Activated CD4-positive, alpha-beta memory T cell treated with anti-CD3 and anti-CD28 coated beads for 36 hours (primary cell): ENCODE measurements at places on chromosomes 11 and 22. TPM values are rescaled to one million over a fixed set of nuclear protein-coding genes. Genes with fewer than 3 reads are reported as not detected.

The HBB gene
- total RNA-seq, result not detected

The ANKK1 gene
- total RNA-seq, result 0.15 TPM

The ZFPL1 gene
- total RNA-seq, result 31.3 TPM

The OR8D4 gene
- not detected for total RNA-seq

The MUC5B gene
- total RNA-seq, result not detected

The POTEH gene
- total RNA-seq, result not detected

The RHOD gene
- 0.57 TPM for total RNA-seq

The TENM4 gene
- not detected for total RNA-seq

The BLID gene
- not detected for total RNA-seq

The ASCL2 gene
- 2.0 TPM for total RNA-seq

The BRD1 gene
- total RNA-seq, result 30.2 TPM

- no peak overlapping the region for H3K27ac ChIP-seq
- H3K27me3 ChIP-seq, result peaks cover 39% of the 10 kb centered on the region
- H3K4me1 ChIP-seq, result peaks cover 30% of the 10 kb centered on the region
- no peaks in the 10 kb centered on the region for H3K36me3 ChIP-seq
- no peak for DNase-seq
- H3K4me3 ChIP-seq, result no peak overlapping the region
These were observed 1.7 kb downstream of the RASL10A start for GRCh38 chr22:29313576-29314466.

- peaks cover 48% of the 10 kb centered on the region for H3K4me1 ChIP-seq
- DNase-seq, result peak; percentile 36
- H3K36me3 ChIP-seq, result peaks cover 50% of the 10 kb centered on the region
- peak overlapping the region; percentile 98 for H3K27ac ChIP-seq
- H3K4me3 ChIP-seq, result peak overlapping the region; percentile 82
These were observed 553 bp downstream of the CD3D start for GRCh38 chr11:118341815-118342489.

DNA sequence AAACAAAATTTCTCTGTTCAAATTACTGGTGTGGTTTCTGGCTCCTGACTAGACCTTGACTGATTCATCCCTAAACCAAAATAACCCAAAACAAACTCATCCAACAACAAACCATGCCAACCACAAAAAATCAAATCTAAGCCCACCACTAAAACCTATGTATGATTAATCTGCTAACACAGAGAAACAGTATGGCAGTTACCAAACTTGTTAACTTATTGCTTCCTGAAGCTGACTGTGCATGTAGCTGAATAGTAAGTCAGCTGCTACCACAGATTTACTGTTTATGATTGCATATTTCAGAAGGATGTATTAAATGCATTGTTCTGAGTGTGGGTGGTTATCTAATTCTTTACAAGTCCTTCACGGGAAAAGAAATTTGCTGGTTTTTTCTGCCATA, 231.1 kb downstream of the SWAP70 start:
- no peak overlapping the region for H3K4me3 ChIP-seq
- no peak for DNase-seq
- no peaks in the 10 kb centered on the region for H3K27me3 ChIP-seq
- peaks cover 10% of the 10 kb centered on the region for H3K36me3 ChIP-seq
- no peak overlapping the region for H3K27ac ChIP-seq
- H3K4me1 ChIP-seq, result no peaks in the 10 kb centered on the region

DNA sequence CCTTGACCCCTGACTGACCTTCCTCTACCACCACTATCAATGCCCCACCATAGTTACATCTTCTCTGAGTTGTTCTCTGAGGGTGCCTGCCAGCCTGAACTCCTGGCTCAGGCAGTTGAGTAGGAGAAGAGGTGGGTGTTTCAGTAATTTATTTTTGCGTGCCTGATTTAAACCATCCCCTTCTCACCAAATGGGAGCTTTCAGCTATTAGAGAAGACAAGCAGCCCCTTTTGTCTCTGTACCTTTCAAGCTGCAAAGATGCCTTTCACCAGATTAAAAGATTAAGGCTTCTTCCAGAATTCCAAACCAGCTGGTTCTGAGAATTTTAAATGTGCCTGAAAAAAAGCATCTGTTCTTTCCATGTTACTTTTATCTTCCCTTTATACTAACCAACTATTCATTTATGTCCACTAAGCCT, 223.8 kb downstream of the FAM76B start:
- H3K4me3 ChIP-seq, result no peak overlapping the region
- no peak for DNase-seq
- H3K27me3 ChIP-seq, result no peaks in the 10 kb centered on the region
- peaks cover 30% of the 10 kb centered on the region for H3K4me1 ChIP-seq
- H3K27ac ChIP-seq, result no peak overlapping the region

- no peaks in the 10 kb centered on the region for H3K27me3 ChIP-seq
- H3K36me3 ChIP-seq, result no peaks in the 10 kb centered on the region
- H3K27ac ChIP-seq, result no peak overlapping the region
- H3K4me3 ChIP-seq, result no peak overlapping the region
- H3K4me1 ChIP-seq, result no peaks in the 10 kb centered on the region
These were observed 484.0 kb downstream of the METTL15 start for GRCh38 chr11:28592141-28592540.

- no peak for DNase-seq
- H3K27me3 ChIP-seq, result peaks cover 5% of the 10 kb centered on the region
- no peaks in the 10 kb centered on the region for H3K36me3 ChIP-seq
- H3K4me1 ChIP-seq, result no peaks in the 10 kb centered on the region
- no peak overlapping the region for H3K27ac ChIP-seq
These were observed 34.5 kb downstream of the TNKS1BP1 start for GRCh38 chr11:57290288-57290687.

DNA sequence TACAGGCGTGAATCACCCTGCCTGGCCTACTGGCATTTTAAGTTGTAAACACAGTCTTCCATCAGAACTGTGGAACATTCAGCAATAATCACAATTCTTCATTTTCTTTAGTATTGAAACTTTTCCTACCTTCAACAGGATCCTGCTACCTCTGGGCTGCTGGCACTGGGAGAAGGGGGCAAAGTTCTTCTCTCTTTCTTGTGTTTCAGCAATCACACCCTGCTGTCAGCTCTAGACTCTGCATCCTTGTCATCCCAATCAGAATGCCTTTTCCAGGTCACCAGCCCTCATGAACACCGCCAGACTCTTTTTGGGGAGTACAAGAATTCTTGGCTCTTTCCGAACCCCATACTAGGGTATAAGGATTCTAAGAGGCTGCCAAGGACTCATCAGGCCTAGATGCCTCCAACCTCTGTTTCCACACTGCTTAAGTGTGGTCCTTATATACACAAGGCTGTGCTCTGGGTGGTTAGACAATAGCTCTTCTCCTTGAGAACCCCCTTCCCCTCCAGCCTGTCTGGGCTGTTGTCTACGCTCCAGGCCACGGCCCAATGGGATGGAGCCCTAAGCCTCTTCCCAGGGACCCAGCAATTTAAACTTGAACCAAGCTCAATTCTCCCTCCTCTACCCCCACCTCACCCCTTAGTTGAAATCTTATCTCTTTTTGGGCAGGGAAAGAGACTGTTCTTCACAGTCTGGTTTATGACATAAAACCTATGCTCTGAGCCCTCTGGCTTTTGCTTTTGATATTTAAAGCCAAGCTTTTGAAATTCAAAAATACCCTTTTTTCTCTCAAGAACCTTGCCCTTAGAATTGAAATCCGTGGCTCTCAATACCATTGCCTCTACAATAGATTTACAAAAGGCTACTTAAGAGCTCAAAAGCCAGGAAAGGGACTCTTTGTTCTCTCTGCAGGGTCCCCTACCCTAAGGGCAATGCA, 327.4 kb downstream of the BUD13 start:
- DNase-seq, result no peak
- H3K4me3 ChIP-seq, result no peak overlapping the region
- H3K36me3 ChIP-seq, result no peaks in the 10 kb centered on the region
- peaks cover 9% of the 10 kb centered on the region for H3K27me3 ChIP-seq
- no peak overlapping the region for H3K27ac ChIP-seq

- H3K27ac ChIP-seq, result no peak overlapping the region
- peaks cover 41% of the 10 kb centered on the region for H3K4me1 ChIP-seq
- H3K36me3 ChIP-seq, result no peaks in the 10 kb centered on the region
- no peak for DNase-seq
These were observed 38.8 kb upstream of the POU2AF1 start for GRCh38 chr11:111417766-111418435.

DNA sequence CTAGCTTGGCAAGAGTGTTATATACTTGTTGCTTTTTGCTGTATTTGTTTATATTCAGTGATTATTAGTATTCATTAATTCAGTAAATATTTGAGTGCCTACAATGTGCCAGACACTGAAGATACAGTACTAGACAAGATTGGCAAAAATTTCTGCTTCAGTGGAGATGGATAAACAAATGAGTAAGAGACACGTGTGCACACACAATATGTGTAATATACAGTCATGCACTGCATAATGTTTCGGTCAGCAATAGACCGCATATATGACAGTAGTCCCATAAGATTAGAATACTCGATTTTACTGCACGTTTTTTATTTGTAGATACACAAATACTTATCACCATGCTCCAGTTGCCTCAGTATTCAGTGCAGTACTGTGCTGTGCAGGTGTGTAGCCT, 104.9 kb upstream of the GAL start:
- H3K27ac ChIP-seq, result no peak overlapping the region
- peaks cover 51% of the 10 kb centered on the region for H3K36me3 ChIP-seq
- peaks cover 19% of the 10 kb centered on the region for H3K4me1 ChIP-seq
- no peaks in the 10 kb centered on the region for H3K27me3 ChIP-seq

GRCh38 chr11:19649751-19650150, 62.9 kb upstream of the NAV2 start:
- peaks cover 9% of the 10 kb centered on the region for H3K27me3 ChIP-seq
- H3K4me1 ChIP-seq, result no peaks in the 10 kb centered on the region
- no peak overlapping the region for H3K27ac ChIP-seq
- no peaks in the 10 kb centered on the region for H3K36me3 ChIP-seq
- DNase-seq, result no peak

GRCh38 chr11:120613264-120614226, 102.0 kb downstream of the GRIK4 start:
- no peak for DNase-seq
- no peak overlapping the region for H3K27ac ChIP-seq
- H3K27me3 ChIP-seq, result peaks cover 2% of the 10 kb centered on the region
- H3K4me1 ChIP-seq, result no peaks in the 10 kb centered on the region

GRCh38 chr22:31911565-31912406, 32.5 kb upstream of the YWHAH start:
- H3K36me3 ChIP-seq, result peaks cover 10% of the 10 kb centered on the region
- H3K4me1 ChIP-seq, result peaks cover 2% of the 10 kb centered on the region
- no peaks in the 10 kb centered on the region for H3K27me3 ChIP-seq
- no peak overlapping the region for H3K4me3 ChIP-seq

GRCh38 chr22:42877597-42878340, 20.7 kb upstream of the ARFGAP3 start:
- no peaks in the 10 kb centered on the region for H3K4me1 ChIP-seq
- H3K4me3 ChIP-seq, result no peak overlapping the region
- H3K27me3 ChIP-seq, result no peaks in the 10 kb centered on the region
- no peak overlapping the region for H3K27ac ChIP-seq

- H3K27ac ChIP-seq, result no peak overlapping the region
- H3K4me3 ChIP-seq, result no peak overlapping the region
- peaks cover 1% of the 10 kb centered on the region for H3K36me3 ChIP-seq
- peaks cover 14% of the 10 kb centered on the region for H3K27me3 ChIP-seq
- DNase-seq, result no peak
- no peaks in the 10 kb centered on the region for H3K4me1 ChIP-seq
These were observed 17.0 kb downstream of the FADD start for GRCh38 chr11:70220136-70220535.

- H3K27ac ChIP-seq, result no peak overlapping the region
- no peak for DNase-seq
- no peak overlapping the region for H3K4me3 ChIP-seq
- H3K4me1 ChIP-seq, result peaks cover 20% of the 10 kb centered on the region
- no peaks in the 10 kb centered on the region for H3K36me3 ChIP-seq
These were observed 2.0 kb downstream of the MB start for GRCh38 chr22:35615156-35615555.
